ENCODE measurements at places on chromosomes 5 and 9.

DNA sequence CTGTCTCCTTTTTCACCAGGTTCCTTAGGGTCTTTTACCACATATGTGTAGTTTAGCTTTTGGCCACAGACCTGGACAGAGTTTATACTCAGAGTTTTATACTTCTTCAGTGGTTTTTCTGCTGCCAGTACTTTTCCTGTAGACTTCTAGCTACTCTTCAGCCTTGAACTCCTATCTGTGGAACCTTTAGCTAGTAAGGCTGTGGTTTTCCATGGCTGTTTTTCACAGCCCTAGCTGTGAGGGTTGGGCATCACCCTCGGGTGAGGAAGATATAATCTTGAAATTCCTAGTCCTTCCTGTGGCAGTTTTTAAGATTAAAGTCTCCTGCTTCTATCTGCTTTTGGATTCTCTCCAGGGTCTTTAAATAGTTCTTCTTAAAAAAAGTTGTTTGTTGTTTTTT is 109.1 kb downstream of the FGF1 start:
- no peaks in the 10 kb centered on the region for H3K36me3 ChIP-seq
- DNase-seq = no peak
- H3K4me1 ChIP-seq = no peaks in the 10 kb centered on the region
- H3K4me3 ChIP-seq = no peak overlapping the region
- H3K27ac ChIP-seq = no peak overlapping the region

DNA sequence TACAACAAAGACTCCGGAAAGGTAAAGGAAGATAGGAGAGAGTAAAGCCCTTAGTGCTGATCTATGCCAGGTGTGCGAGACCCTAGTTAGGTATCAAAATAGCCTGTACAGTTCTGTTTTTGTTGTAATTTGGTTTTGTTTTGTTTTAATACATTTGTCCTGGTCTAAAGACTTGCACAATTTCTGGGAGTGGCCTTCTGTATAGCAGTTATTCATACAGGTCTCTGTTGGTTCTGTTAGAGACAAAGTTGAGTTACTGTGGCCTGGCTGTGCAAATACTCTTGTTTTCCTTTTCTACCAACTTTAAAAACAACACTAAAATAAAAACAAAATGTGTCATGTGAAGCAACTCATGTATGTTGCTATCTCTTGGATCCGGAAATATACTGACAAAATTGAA is 163.6 kb downstream of the COMMD10 start:
- DNase-seq = no peak
- no peaks in the 10 kb centered on the region for H3K36me3 ChIP-seq
- no peak overlapping the region for H3K4me3 ChIP-seq
- H3K4me1 ChIP-seq = no peaks in the 10 kb centered on the region
- no peak overlapping the region for H3K27ac ChIP-seq
- H3K27me3 ChIP-seq = no peaks in the 10 kb centered on the region

- H3K4me1 ChIP-seq = no peaks in the 10 kb centered on the region
- H3K4me3 ChIP-seq = no peak overlapping the region
- no peak for DNase-seq
- H3K36me3 ChIP-seq = no peaks in the 10 kb centered on the region
- no peaks in the 10 kb centered on the region for H3K27me3 ChIP-seq
These were observed 92.9 kb upstream of the IQGAP2 start for GRCh38 chr5:76310208-76310607.

- no peak overlapping the region for H3K4me3 ChIP-seq
- no peaks in the 10 kb centered on the region for H3K4me1 ChIP-seq
These were observed 281.9 kb downstream of the TENT4A start for GRCh38 chr5:6995115-6995514.

DNA sequence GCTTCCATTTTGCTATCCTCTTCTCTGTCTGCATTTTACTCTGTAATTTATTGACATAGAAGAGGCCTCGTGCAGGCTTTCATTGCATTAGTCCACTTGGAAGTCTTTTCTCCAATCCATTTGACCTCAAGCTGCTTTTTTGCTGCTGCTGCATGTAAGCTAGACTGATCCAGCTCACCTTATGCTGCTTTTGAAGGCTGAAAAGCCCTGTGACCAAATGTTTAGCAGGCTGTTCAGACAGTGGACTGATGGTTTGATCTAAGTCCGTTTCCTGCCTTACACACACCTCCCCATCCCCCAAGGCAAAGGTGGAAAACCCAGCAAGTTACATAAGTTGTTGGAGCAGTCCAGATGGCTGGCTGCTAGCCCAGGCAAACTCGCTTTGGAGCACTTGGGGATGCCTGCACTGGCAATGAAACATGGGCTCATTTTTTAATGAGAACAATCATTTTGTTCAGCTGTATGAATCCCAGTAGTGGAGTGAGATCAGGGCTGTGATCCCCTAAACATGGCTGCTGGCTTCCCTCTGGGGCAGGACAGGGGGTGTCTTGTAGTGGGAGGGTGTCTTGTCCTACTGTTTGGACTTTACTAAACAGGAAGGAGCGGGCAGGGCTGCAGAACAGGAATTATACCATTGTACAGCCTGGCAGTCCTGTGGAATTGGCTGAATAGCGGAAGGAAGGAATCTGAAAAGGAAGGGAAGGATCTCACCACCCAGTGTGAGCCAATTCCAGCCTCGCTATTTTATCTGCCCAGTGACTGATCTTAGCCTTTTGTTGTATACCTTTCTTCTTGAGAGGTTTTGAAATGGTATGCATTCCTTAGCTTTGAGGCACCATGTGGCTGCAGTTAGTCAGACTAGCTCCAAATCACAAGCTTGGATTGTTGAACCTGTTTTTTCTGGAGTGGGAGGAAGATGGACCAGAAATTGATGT is 212.0 kb downstream of the ARHGAP26 start:
- H3K27ac ChIP-seq = peak overlapping the region; percentile 68
- peak; percentile 96 for DNase-seq
- H3K27me3 ChIP-seq = no peaks in the 10 kb centered on the region
- H3K4me1 ChIP-seq = peaks cover 19% of the 10 kb centered on the region

DNA sequence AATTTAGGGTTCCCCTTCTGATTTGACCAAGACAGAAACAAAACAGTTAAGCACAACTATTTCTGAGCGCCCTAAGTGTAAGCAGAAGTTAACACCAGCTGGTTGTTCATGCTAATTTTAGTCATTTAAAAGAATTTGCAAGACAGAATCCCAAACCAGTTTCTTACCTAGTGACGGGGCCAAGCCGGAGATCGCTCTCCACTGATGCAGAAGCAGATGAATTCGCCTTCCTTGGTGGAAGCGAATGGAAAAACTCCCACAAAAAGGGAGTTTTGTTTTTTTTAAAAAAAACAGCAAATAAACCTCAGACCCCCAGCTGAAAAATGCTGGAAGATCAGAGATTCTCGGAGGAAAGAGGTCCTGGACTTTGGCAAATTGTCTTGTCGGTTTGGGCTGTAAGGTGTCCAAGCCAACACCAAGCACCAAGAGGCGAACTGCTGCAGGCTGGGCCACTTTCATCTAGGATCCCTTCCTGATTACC is 47.4 kb upstream of the GLDC start:
- no peak for DNase-seq
- H3K27ac ChIP-seq = no peak overlapping the region
- no peak overlapping the region for H3K4me3 ChIP-seq
- H3K27me3 ChIP-seq = no peaks in the 10 kb centered on the region
- no peaks in the 10 kb centered on the region for H3K36me3 ChIP-seq

GRCh38 chr9:109181284-109181683 is 14.2 kb upstream of the FRRS1L start:
- H3K4me1 ChIP-seq = no peaks in the 10 kb centered on the region
- DNase-seq = no peak
- H3K36me3 ChIP-seq = no peaks in the 10 kb centered on the region
- H3K4me3 ChIP-seq = no peak overlapping the region
- H3K27me3 ChIP-seq = peaks cover 6% of the 10 kb centered on the region

DNA sequence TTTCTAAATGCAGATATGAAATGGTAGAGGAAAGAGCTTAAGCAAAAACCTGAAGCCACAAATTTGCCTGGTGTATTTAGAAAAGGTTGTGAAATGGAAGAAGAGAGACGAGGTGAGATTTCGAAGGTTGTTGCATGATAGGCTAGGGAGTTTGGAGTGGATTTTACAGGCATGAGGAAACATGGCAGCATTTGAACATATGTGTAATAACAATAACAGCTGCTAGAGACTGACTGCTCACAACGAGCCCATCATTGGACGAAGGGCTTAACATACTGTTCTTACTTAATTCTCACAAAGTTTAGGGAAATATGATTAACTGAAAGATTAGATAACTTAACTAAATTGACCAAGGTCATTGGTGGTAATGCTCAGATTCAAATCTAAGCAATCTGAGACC is 108.1 kb downstream of the JAKMIP2 start:
- no peaks in the 10 kb centered on the region for H3K36me3 ChIP-seq
- H3K27me3 ChIP-seq = no peaks in the 10 kb centered on the region
- no peak overlapping the region for H3K4me3 ChIP-seq

GRCh38 chr5:132272311-132273210 is 15.1 kb downstream of the PDLIM4 start:
- H3K27ac ChIP-seq = no peak overlapping the region
- H3K4me1 ChIP-seq = peaks cover 15% of the 10 kb centered on the region
- H3K36me3 ChIP-seq = peaks cover 16% of the 10 kb centered on the region
- no peaks in the 10 kb centered on the region for H3K27me3 ChIP-seq
- no peak overlapping the region for H3K4me3 ChIP-seq
- no peak for DNase-seq

DNA sequence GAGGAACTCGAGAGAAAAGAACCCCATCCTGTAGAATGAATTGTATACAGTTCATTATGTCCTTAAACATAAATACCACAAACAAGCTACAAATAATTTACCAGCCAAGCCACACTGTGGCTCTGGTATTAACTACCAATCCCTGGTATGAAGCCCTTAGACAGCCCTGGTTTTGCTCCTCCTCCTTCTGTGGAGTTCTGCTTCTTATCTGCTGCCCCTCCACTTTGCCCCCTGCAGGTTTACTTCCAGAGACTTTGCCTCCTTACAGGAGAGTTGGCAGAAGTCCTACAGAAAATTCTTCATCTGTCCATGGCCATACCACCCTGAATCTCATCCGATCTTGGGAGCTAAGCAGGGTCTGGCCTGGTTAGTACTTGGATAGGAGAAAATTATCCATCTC is 219.8 kb downstream of the ACTL7B start:
- H3K27ac ChIP-seq = no peak overlapping the region
- DNase-seq = no peak
- no peaks in the 10 kb centered on the region for H3K27me3 ChIP-seq
- no peaks in the 10 kb centered on the region for H3K36me3 ChIP-seq

All from fibroblast of lung (primary cell).